ENCODE measurements at places on chromosomes 11 and 22.

GRCh38 chr11:101336858-101337257 is 207.2 kb upstream of the PGR start:
- DNase-seq, result no peak

GRCh38 chr11:122305426-122306320 is 189.7 kb upstream of the BLID start:
- no peak for DNase-seq

GRCh38 chr11:35389897-35390465 is 29.4 kb downstream of the SLC1A2 start:
- DNase-seq, result no peak

- no peak for DNase-seq
Observed at GRCh38 chr11:118148856-118149255, 3.8 kb downstream of the SCN4B start.

DNA sequence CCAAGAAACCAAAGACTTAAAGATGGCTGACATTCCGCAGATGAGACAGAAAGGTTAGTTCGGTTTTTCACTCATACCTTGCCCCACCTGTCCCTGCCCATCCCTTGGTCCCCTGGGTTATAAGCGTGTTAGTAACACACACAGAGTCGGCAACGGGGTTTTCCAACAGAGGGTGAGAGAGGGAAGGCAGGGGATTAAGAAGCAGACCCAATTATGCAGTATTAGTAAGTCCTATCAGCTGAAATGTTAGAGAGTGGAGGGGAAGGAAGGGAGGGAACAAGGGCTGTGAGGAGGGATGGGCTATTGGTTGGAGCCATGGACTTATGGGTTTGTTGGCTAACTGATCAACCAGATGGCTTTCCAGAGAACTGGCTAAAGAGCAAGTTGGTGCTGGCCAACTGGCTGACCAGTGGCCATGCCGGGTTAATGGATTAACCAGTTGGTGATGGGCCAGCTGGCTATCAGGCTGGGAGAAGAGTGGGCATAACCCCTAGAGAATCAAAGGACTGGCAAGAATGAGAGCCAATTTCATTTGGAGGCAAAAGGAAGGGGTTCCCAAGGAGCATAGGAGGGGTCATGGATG is 45.5 kb downstream of the NRXN2 start:
- DNase-seq, result no peak

- no peak for DNase-seq
Observed at GRCh38 chr11:10878408-10879214, 20.8 kb upstream of the ZBED5 start.

- no peak for DNase-seq
Observed at GRCh38 chr22:48707763-48708557, 1119.7 kb downstream of the BRD1 start.

Measured in stimulated activated CD8-positive, alpha-beta memory T cell treated with anti-CD3 and anti-CD28 coated beads, Interleukin-4, amount 100 ng/mL, for 1 hour (primary cell).